Fibroblast of skin of left quadriceps (primary cell): ENCODE measurements at places on chromosomes 11 and 22.

GRCh38 chr11:132911186-132911585, 621.1 kb downstream of the OPCML start:
- DNase-seq, result peak; percentile 93

DNA sequence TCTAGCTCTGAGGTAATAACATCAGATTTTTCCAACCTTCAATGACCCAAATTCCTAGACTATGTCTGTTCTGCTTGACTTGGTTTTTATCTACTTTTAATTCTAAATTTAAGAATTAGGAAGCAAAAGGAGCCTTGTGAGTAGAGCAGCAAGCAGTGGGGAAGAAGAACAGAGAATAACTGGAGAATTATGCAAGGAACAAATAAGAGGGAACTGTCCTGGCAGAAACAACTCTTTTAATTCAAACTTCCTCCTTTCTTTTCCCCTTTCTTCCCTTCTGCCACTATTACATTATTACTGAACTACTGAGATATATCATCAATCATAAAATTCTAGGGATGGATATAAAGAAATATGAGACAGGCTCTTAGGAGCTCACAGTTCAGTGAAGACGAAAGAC, 276.1 kb downstream of the SBF2 start:
- no peak for DNase-seq

DNA sequence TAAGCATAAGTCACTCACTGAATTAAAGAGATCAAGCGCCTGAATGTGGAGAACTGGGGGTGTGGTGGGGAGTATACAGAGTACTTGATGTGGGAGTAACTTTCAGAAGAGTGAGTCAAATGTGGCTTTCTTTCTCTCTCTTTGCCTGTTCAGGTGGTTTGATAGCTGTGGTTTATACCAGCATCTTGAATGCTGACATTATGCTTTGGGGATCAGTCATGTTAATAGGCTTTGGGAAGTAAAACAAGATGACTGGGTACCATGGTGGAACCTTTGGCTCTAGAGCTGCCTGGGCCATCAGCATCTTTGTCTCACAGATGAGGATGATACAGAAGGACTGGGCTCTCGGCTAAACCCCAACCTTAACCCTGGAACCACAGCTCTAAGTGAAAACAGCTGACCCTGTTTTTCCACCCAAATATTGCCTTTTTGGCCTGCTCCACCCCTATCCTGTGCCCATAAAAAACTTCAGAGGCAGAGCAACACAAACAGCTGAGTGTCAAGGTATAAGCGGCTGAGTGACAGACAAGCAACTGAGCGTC, 58.2 kb upstream of the GNAZ start:
- no peak for DNase-seq

DNA sequence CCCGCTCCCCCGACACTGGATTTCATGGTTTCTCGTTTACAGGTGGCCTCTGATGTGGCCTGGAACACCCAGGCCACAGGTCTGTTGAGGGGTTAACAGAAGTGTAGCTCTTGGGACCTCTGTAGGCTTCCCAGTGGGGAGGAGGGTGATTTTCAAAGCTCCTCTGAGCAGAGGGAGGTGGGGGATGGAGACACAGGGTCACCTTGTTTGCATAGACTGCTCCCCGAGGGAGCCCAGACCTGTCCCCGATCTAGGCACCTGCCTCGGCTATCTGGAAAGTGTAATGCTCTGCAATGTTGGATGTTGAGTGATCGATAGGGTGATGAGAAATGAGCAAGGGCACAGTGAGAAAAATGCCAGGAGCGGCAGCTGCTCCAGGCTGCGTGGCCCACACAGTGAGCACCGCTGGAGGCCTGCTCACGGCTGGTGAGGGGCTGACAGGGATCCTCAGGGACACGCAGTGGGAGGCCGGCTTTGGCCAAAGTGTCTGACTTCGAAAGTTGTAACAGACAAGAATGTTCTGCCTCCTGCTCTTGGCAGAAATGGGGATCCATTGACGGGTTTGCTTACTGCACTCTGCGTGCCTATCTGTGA, 594.1 kb downstream of the BRD1 start:
- no peak for DNase-seq

- peak; percentile 32 for DNase-seq
Measured at GRCh38 chr22:46929046-46929709, 166.7 kb downstream of the TBC1D22A start.

GRCh38 chr11:76073724-76074123, 132.6 kb downstream of the WNT11 start:
- DNase-seq, result peak; percentile 63

GRCh38 chr22:50084614-50085021, 608 bp downstream of the MLC1 start:
- DNase-seq, result no peak

DNA sequence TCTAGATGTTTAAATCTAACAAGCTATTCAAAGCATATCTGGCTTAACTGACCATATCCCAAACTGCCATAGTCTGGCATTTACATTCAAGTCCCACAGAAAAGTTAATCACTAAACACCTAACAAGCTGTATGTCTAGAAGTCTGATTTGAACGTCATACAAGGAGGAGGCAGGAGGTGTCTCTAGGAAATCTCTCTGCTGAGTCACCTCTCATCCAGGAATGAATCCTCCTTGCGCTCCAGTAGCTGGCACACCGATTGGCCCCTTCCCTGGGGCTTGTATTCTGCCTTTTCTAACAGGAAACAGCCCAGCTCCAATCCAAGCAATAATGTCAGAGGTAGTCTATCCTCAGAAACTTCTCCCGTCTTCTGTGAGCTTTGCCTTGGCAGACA, 31.8 kb downstream of the FEZ1 start:
- no peak for DNase-seq

- no peak for DNase-seq
Measured at GRCh38 chr11:30471244-30471643, 114.9 kb downstream of the MPPED2 start.

DNA sequence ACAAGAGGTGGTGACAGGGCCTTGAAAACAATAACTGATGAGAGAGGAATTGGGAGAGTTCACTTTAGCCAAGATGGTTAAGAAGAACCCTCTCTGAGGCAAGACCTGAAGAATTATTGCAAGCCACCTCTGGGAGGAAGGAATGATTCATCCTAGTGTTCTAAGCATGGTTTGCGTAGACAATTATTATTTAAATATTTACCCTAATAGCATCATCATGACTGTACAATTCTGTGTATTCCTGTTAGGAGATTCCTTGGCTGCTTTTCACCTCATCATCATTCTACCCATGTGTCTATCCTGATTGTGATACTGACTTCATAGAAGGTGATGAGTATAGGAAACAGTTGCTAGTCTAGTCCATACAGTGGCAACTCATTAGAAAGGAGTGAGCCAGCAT, 264.4 kb downstream of the DDX10 start:
- peak; percentile 95 for DNase-seq

- DNase-seq, result no peak
Measured at GRCh38 chr11:45847911-45848316, 639 bp downstream of the CRY2 start.

GRCh38 chr11:125342281-125342930, 153.7 kb downstream of the FEZ1 start:
- no peak for DNase-seq

- no peak for DNase-seq
Measured at GRCh38 chr11:46485856-46486443, 94.4 kb upstream of the CHRM4 start.

GRCh38 chr11:16986434-16987204, 27.6 kb downstream of the PLEKHA7 start:
- no peak for DNase-seq

GRCh38 chr22:38820020-38820419, 23.8 kb downstream of the NPTXR start:
- DNase-seq, result no peak

- DNase-seq, result no peak
Measured at GRCh38 chr11:63505857-63506528, at the start of gene LGALS12. Gene LGALS12, plus strand, starts transcription at chr11:63506084. Its CDS starts 375 bp downstream, at chr11:63506459.

DNA sequence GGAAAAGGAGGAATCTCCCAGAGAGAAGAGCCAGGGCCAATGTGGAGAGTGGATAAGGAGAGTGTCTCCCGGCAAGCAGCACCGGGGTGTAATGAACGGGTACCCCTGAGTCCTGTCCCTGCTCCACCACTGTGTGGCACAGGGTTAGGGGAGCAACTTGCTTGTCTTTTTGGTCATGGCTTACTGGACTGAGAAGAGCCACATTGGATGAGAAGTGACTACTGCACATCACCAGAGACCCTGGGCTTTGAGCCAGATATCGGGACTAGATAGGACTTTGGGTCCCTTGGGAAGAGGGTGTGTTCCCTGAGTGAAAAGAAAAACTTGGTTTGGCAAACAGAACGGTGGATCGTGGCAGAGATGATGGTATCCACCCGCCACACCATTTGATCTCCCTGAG, 24.6 kb downstream of the SDHAF2 start:
- DNase-seq, result no peak

DNA sequence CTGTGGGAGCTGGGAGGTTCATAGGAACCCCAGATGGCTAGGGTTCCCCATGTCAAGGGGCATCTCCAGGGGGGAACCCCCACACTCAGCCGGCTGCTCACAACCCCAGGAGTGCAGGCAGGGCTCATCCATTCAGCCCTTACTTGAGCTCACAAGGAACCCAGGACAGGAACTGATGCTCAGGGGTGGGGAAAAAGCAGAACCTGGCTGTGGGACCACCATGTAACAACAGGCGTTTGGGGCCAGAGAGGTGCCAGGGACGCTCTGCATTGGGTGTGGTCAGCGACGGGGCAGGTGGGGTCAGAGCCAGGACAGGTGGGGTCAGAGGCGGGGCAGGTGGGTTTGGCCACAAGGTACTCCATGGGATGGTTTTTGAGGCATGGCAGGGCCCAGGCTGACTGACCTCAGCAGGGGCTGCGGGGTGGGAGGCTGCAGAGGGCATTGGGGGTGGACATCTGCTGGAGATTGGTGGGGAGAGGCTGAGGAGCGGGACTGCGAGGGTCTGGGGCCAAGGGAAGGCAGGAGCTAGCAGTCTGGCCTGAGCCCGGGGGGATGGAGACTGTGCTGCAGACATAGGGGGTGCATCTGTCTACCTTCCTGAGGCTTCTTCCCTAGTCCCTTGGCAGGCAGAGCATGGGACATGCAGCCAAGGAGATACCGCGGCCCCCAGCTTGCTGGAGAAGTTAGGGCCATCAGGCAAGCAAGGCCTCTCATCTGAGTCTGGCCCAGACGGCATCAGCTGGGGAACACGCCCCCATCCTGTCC, 34.0 kb upstream of the CARS1 start:
- no peak for DNase-seq

GRCh38 chr22:35154937-35155387, 89.0 kb downstream of the ISX start:
- peak; percentile 6 for DNase-seq

GRCh38 chr22:44424359-44424682, 73.7 kb downstream of the RTL6 start:
- DNase-seq, result no peak

DNA sequence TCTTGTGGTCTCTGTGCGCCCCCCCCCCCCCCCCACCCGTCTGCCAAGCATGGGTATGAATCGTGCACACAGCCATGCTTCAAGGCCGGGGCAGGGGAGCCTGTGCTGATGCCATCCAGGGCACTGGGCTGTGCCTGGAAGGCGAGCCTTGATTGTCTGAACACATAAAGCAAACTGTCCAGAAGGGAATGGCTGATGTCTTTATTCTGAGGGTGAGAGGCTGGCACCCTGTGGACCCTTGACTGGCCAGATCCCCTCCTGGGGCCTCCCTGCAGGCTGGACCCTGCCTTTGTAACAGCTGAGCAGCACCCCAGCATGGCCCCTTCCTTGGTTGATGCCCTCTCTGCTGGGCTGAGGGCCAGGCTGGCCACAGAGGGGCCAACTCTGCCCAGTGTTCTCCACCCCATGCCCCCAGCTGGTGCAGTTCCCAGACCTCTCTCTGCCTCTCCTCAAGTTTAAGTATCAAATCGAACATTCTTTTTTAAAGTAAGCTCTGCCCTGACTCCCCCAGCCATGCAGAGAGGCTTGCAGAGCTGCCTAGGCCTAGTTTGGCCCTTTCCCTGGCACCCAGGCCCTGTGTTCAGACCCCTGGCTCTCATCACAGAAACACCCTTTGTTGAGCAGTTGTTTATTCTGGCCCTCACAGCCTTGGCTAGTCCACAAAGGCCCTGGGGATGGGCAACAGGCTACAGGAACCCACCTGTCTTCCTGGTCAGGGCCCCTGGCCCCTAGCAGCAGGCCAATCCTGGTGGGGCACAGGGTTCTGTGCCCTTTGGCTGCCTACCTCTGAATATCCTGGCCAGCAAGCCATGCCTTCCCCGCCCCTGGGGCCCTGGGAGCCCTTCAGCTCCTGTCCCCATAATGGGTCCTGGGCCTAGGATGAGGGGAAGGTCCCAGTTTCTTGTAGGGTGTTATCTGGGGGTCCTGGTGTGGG, 3.9 kb upstream of the RANBP1 start:
- DNase-seq, result no peak

DNA sequence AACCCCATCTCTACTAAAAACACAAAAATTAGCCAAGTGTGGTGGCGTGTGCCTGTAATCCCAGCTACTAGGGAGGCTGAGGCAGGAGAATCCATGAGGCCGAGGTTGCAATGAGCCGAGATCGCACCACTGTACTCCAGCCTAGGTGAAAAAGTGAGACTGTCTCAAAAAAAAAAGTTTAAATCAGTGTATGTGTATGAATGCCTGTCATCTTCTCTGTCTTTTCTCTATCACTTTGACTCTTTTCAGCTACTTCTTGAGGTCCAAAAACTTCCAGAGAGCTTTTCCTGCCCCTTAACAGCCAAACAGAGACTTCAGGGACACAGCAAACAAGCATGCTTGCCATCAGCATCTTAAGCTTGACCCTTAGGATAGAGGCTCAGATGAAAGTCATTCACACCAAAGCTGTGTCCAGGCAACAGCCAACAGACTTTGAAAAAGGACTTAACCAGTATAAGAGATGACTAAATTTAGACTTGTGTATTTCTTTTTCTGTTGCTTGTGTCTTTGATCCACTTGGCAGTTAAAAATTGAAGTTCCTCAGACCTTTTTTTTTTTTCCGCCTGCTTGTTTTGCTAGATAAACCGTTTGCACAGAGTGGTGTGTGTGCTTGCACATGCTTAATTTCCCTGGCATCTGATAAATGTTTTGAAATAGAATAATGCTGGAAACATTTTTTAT, 151.9 kb downstream of the DBX1 start:
- DNase-seq, result no peak

- DNase-seq, result no peak
Measured at GRCh38 chr22:36816636-36817524, at the start of gene PVALB. Gene PVALB, minus strand, starts transcription at chr22:36817035. Its CDS starts 30 bp downstream, at chr22:36817005.

GRCh38 chr22:37206841-37207821, 5.1 kb downstream of the SSTR3 start:
- no peak for DNase-seq
